Small intestine (tissue), 16 donors: ENCODE measurements at places on chromosomes 12 and 14.

DNA sequence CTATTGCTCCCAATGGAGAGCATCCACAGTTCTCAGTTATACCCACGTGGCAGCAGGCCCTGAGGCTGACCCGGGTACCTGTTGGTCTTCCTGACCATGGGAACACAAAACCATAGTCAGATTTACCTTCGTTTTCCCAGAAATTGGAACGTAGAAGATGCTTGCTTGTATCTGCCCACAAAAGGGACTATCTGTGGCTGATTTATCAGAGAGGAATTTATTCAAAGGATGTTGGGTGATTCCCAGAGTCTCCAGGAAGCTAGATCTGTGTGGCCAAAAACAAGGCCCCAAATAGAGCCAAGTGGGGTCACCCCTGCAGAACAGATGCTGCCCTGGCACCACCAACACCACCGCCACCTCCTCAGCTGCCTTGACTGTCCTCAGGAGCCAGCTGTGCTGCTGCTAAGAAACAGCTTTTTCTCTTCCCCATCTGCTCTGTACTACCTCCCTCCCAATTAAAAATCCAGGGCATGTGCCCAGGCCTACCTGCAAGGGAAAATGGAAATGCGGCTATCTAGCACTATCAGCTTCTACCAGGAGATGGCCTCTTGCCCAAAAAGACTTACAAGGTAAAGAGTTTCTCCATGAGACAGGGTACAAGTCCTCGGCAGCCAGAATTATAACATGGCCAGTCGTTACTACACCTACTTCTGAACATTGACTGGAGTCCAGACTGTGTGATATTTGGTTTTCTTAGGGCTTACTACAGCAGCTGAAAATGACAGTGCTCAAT lies 128.6 kb upstream of the PLEKHG7 start:
- peak; percentile 35 for DNase-seq

DNA sequence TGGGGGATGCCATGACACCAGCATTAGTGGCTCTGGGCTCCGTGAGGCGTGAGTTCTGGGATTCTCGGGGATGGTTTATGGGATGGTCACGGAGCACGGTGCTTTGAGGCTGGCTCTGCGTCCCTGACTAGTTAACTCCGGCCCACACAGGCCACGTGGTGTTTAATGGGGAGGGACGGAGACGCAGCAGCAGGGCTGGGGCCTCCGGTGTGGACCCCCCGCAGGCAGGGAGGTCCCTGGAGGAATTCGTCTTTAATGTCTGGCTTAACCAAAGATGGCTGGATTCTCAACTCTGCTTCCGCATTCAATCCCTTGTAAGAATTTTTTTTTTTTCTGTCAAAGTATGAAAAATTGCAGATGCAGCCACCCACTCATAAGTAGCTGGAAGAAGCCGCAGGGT lies 86.4 kb upstream of the RFLNA start:
- DNase-seq = no peak

DNA sequence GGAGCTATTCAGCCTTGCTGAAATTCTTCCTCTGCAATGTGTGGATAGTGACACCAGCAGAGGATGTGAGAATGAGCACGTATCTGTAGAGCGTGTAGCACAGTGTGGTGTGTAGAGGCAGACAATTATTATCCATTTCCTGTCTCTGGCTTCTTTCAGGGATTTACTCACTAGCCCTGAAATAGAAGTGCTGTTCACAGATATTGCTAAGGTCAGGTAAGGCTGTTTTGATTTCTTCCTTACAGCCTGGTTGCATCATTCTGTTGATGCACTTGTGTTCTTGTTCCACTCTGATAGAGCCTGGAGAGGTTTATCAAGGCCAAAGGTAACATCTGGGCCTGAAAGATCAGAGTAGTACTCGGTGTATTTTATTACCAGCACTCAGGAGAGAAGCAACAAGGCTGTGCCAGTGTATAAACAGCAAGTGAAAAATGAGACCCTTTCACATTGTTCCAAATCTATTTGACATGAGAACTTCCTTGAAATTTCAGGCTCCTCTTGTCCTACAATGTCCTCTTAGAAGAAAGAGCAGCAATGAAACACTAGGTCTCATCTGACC lies 16.7 kb downstream of the ARG2 start:
- peak; percentile 52 for DNase-seq

- DNase-seq = no peak
Observed at GRCh38 chr12:124327362-124328043, 32.6 kb downstream of the RFLNA start.

- no peak for DNase-seq
Observed at GRCh38 chr12:66916189-66916588, 237.3 kb upstream of the GRIP1 start.

- no peak for DNase-seq
Observed at GRCh38 chr12:132125736-132126135, 18.4 kb downstream of the DDX51 start.

GRCh38 chr14:65513671-65514070 lies 101.1 kb downstream of the FUT8 start:
- no peak for DNase-seq

DNA sequence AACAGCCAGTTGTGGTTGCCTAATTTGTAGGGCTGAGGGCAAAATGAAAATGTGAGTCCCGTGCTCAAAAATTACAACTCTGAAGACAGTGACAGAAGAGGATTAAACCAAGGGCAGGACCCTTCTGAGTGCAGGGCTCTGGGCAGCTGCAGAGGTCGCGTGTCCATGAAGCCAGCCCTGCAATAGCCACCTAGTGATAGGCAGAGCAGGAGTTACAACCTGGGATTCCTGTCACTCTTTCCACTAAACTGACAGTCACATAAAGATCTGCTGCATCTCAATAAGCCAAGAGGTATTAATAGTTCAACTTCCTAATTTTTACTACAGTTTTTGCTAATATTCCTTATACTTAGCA lies 94.1 kb downstream of the SLC2A13 start:
- DNase-seq = no peak

DNA sequence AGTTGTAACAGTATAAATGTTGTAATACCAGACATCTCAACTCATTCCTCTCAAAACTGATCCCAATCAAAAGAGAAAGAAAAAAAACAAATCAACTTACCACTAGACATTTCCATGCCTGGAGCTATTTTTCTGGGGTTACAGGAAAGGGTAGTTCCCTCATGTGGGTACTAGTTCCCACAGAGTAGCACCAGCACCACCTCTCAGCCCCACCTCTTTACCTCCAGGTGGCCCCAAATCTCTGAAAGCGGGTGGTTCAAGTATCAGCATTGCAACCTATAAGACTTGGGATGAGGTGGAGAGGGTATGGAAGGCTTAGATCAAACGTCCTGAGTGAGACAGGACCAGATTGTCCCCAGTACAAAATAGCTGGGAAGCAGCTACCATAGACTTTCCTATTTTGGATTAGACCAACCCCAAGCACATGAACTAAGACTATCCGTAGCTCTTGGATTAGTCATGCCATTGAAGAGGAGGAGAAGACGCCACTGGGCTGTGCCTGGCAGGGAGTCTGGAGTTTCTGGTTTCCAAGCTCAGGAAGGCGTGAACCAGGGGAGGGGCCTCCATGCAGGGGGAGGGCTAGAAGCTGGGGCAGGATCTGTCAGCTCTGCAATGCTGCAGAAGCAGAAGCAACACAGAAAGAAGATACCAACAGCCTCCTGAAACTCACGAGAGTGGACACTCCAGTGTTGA lies at the start of gene SLC39A2:
Gene SLC39A2, plus strand, starts transcription at position 620 of the 693 bp plus-strand sequence. CDS start 154 bp downstream, outside the sequence.
- no peak for DNase-seq

DNA sequence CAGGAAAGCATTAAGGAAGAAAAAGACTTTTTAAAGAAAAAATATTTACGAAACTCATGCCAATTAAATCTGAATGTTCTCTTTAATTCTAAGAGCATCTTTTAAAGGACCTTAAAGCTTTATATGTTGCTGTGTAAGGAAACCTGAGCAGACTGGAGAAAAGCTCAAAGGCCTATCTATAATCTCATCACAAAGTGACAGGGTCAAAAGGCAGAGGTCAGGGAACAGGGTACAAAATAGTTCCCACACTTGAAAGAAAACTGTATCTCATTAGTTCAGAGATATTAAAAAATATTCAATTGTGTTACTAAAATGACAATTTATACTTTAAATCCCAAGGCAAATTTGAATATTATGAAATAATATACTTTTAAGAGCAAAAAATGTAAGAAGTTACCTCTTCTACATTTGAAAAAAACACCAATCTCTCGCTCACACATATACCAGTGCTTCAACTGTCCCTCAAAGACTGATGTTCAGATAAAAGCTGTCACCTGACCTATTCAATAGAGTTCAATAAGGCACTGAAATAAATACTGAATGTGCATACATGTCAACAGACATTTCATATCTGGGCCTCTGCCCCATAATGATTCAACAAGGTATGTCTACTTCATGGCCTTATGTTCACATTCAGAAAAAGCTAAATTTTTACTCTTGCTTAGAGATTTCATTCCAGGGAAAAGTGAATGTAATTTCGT lies 17.9 kb downstream of the DENND5B start:
- no peak for DNase-seq

- no peak for DNase-seq
Observed at GRCh38 chr12:84397263-84397662, 515.3 kb downstream of the SLC6A15 start.

GRCh38 chr14:35985474-35986218 lies 159.5 kb downstream of the BRMS1L start:
- no peak for DNase-seq

- DNase-seq = no peak
Observed at GRCh38 chr14:94517248-94517640, 8.0 kb upstream of the SERPINA12 start.

GRCh38 chr12:54977155-54977554 lies 7.4 kb downstream of the TESPA1 start:
- no peak for DNase-seq

DNA sequence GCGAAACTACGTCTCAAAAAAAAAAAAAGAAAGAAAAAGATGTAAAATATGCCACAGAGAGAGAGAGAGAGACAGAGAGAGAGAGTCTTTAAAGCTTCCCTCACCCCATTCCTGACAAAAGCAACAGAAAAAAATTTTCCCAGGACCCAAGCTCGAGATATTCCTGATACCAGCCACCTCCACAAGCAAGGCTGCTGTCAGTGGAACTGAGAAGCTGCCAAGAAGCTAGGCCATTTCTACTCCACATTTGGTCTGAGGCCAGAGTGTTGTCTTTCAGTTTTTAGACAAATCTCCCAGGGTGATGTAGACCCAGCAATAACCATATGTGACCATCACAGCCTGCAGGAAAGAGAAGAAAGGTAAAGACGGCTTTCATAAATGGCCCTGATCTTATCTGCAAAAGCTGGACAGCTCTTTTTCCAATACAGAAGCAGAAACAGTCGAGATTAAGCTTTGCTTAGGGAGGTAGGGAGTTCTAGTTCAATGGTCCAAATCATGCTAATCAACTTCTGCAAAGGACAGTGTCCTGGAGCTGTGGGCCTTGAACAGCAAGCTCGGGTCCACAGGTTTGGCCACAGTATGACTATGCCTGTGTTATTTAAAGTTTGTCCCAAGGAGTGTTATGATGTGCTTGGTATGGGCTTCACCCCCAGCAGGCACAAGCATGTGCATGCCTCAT lies 130.3 kb upstream of the NUDT4 start:
- no peak for DNase-seq

- DNase-seq = no peak
Observed at GRCh38 chr12:130405332-130405731, 67.6 kb downstream of the PIWIL1 start.

- no peak for DNase-seq
Observed at GRCh38 chr14:103688906-103689902, 26.0 kb downstream of the XRCC3 start.

DNA sequence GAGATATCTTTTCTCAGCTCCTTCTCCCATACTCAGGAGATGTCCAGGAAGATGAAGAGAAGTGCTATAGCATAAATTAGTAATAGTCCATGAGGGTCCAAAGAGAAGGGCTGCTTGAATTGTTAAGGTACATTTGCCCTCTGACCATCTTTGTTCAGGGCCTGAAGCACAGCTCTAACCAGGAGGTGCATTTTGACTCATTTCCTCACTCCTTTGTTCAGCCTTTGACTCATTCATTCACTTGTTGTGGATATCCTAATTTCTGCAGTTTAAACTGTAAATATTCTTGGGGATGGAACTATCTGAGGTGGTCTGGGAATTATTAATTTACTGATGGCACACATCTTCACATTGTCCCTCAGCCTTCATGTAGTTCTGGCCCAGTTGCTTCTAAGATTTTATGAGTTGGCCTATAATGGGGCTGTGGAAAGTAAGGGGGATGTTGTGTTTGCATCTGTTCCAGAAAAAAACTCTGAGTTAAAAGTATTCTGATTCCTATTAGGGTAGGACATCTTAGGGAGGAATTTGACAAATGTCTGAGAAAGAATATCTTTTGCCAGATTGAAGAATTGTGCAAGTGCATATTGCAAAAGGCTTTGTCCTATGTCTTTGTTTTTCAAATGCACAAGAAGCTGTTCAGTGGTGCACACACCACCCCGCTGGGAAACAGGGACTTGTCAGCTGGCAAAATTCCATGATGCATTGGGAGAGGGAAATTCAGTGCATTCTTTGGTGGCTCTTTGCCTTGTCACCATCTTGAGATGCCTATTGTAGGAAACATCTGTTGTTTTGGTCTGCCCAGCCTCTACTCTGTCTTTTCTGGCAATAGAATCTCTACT lies 22.1 kb downstream of the SMOC1 start:
- DNase-seq = no peak

- DNase-seq = no peak
Observed at GRCh38 chr12:95323212-95323611, 105.6 kb downstream of the VEZT start.

- no peak for DNase-seq
Observed at GRCh38 chr12:109716092-109716479, 2.5 kb downstream of the FAM222A start.

DNA sequence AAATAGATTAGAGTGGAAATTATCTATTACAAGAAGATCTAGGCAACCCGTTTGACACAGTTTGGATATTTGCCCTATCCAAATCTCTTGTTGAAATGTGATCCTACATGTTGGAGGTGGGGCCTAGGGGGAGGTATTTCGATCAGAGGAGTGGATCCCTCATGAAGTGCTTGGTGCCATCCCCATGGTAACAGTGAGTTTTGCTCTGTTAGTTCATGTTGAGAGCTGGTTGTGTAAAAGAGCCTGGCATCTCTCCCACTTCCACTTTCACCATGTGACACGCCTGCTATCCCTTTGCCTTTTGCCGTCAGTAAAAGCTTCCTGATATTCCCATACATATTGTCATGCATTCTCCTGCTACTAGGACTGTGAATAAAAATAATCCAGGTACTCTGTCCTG lies 66.4 kb upstream of the FLRT2 start:
- peak; percentile 14 for DNase-seq

- DNase-seq = peak; percentile 52
Observed at GRCh38 chr12:80195074-80195726, 95.9 kb downstream of the OTOGL start.

- DNase-seq = no peak
Observed at GRCh38 chr12:105967038-105967776, 171.5 kb downstream of the NUAK1 start.
